ENCODE measurements at places on chromosomes 16 and 17.

GRCh38 chr16:17277981-17278381 is 192.8 kb downstream of the XYLT1 start:
- DNase-seq = no peak

- peak; percentile 5 for DNase-seq
Measured at GRCh38 chr16:57479205-57479975, 6.9 kb downstream of the DOK4 start.

GRCh38 chr17:50211249-50212120 is 10.1 kb upstream of the COL1A1 start:
- no peak for DNase-seq

DNA sequence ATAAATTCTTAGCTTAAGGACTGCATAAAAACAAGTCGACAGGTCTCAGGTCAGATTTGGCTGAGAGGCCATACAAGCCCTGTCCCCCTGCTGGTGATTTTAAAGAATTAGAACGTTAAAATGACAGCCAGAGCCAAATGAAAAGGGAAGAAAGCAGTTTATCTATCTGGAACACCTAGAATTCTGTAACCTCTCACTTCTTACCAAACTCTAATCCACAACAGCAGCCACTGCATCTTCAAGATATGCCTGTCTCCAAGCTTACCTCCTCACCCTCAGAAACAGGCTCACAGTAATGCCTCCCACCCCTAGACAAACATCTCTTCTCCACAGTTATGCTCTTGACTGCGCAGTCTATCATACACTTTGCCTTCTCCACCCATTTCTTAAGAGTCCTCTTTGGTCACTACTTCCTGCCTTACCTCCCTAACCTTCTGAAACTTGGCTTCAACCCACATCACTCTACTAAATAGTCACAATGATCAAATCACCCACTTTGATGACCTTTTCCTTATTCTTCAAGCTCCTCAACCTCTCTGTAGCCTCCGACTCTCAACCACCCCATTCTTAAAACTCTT is 14.2 kb downstream of the ANKFY1 start:
- no peak for DNase-seq

GRCh38 chr16:87086156-87086555 is 231.0 kb downstream of the C16orf95 start:
- DNase-seq = no peak

DNA sequence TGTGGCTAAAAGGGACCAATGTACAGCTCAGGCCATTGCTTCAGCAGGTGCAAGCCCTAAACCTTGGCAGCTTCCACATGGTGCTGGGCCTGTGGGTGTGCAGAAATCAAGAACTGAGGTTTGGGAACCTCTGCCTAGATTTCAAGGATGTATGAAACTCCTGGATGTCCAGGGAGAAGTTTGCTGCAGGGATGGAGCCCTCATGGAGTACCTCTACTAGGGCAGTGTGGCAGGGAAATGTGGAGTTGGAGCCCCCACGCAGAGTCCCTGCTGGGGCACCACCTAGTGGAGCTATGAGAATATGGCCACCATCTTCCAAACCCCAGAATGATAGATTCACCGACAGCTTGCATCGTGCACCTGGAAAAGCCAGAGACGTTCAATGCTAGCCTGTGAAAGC is 13.0 kb downstream of the EFCAB5 start:
- no peak for DNase-seq

DNA sequence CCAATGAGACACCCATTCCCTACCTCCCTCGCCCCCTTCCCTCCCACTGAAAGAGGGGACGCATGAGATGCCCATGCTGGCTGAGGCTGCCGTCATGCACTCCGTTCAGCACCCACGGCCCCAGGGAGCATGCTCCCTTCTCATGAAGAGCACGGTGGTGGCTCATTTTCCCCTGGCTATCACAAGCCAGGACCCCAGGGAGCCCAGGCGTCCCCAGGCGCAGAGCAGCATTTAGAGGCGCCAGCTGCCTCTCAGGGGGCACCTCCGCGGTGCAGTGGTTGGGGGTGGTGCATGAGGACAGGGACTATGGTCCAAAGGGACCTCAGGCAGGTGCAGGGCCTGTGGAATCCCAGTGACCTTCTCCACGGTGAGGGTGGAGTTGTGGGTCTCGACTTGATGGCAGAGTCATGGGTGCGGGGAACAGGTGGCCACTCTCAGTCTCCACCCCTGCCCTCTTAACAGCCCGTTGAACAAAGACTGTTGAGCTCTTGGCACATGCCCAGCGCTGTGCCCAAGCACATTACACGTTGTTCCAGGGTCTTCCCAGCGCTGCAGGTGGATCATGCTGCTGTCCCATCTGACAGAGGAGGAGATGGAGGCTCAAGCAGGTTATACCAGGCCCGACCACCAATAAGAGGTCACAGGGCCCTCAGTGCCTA is 13.6 kb downstream of the KIF19 start:
- no peak for DNase-seq

- DNase-seq = no peak
Measured at GRCh38 chr17:35740216-35740615, 8.8 kb downstream of the RASL10B start.

DNA sequence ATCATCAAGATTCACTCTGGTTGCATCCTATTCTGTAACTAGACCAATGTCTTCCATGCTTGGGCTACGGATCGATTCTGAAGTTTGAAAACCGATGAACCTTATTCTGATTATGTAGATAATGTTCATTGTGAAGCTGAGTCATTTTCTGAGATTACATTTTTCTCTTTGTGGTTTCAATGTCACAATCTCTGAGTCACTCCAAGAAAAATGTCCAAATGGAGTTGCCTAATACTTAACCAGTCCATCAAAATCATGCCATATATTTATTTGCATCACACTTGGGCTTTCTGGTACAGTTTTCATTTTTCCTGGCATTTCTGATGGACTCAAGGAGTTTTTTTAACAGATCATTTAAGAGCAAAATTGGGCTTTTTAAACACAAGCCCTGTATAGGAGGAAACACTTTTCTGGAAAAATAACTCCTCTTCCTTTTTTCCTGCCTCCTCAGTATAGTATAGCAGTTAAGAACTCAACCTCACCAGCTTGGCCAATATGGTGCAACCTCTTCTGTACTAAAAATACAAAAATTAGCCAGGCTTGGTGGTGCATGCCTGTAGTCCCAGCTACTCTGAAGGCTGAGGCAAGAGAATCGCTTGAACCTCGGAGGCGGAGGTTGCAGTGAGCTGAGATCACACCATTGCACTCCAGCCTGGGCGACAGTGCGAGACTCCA is 17.5 kb downstream of the CACNG3 start:
- no peak for DNase-seq

GRCh38 chr16:77234611-77235010 is 35.4 kb downstream of the SYCE1L start:
- DNase-seq = no peak

Data from DMS 273 treated with DMSO at 0.1 percent for 48 hours (cell line).